Activated CD8-positive, alpha-beta memory T cell treated with anti-CD3 and anti-CD28 coated beads for 1 hour (primary cell): ENCODE measurements at places on chromosomes 2 and 18.

DNA sequence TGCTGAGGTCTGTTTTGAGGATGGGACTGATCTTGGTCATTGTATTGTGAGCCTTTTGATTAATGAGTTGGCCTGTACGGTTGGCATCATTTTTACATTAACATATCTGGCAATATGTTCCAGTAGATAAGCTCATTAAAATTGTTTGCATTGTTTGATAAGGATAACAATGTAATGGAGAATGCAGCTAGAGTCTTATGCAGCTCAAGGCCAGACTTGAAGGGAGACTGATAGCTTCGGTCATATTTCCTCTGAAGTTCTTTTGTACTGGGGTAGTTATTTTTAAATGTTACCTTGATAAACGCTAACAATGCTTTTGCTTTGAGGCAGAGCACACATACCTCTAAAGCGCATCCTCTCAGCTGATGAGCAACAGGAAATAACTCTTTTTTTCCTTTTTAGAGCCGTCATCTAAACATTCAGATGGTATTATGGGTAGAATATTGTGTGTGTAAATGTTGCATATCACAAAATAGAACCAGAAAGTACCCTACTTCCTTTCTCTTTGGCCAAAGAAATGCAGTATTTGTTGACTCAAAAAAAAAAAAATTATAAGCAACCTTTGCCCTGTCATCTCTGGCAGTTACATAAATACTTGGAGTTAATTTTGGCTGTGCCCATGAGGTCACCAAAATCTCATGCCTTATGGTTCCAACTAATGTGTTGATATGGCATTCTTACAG is 1.3 kb downstream of the MAPRE2 start:
- no peak for DNase-seq

GRCh38 chr2:226086190-226086589 is 686.7 kb downstream of the NYAP2 start:
- DNase-seq = no peak

- DNase-seq = no peak
Measured at GRCh38 chr2:60104514-60105505, 448.6 kb downstream of the BCL11A start.

- no peak for DNase-seq
Measured at GRCh38 chr2:28749526-28749925, 2.1 kb upstream of the PPP1CB start.

DNA sequence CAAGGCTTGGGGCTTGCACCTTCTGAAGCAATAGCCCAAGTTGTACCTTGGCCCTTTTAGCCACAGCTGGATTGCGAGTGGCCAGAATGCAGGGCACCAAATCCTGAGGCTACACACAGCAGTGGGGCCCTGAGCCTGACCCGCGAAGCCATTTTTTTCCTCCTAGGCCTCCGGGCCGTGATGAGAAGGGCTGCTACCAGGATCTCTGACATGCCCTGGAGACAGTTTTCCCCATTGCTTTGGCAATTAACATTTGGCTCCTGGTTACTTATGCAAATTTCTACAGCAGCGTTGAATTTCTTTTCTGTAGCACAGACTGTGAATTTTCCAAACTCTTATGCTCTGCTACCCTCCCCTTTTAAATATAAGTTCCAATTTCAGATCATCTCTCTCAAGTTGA is 54.5 kb downstream of the MOCOS start:
- DNase-seq = no peak

GRCh38 chr2:203578759-203579643 is 43.9 kb upstream of the RAPH1 start:
- no peak for DNase-seq

- DNase-seq = no peak
Measured at GRCh38 chr2:64657411-64657810, 3.7 kb upstream of the SERTAD2 start.

DNA sequence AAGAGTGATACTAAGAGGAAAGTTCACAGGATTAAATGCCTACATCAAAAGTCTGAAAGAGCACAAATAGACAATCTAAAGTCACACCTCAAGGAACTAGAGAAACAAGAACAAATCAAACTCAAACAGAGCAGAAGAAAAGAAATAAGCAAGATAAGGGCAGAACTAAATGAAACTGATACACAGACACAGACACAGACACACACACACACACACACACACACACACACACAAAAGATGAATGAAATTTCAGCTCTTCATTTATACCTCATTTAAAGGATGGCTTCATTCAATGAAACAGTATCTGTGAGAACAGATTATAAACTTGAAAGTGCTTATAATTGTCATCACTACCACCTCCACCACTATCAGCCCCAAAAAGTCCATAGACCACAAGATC is 428.9 kb downstream of the MBD2 start:
- no peak for DNase-seq

DNA sequence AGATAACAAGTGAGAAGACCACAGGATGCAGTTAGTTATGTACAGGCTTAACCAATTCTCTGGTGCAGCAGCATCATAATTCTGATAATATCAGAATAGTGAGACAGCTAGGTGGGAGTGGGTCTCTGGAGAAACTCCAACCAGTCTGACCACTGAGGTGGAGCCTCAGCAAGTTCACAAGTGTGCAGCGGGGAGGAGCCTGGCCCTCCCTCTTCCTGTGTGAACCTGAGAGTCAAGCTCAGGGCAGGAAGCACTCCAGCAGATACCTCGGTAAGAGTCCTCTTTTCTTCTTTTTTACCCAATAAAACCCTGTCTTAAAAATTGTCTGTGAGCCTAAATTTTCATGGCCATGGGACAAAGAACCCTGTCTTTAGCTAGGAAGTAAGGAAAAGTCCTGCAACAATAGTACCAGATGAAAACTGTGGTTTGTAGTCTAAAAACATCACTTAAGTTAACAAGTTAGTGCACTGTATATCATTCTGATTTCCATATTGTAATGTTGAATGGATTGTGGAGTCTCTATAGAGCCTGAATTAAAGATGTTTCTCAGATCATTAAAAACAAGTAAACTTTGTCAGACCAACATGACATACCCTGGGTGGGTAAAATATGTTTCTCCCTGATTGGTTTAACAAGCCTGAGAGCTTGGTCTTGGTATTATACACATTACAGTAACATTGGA is 370.8 kb downstream of the TMEM182 start:
- no peak for DNase-seq

GRCh38 chr2:135074216-135074615 is 22.1 kb downstream of the RAB3GAP1 start:
- no peak for DNase-seq

DNA sequence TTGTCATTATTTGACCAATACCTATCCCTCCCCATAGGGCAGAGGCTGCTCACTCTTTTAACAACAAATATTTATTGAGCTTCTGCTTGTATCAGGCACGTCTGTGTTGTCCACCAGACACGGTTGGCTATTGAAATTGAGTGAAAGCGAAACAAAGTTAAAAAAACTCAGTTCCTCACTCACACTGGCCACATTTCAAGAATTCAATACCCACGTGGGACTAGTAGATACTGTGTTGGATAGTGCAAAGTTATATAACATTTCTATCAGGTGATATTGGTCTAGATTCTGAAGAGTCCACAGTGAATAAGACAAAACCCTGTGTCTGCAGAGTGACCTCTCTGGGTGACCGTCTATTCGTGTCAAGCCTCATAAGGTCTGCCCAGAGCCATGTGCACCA is 43.9 kb upstream of the GALR1 start:
- no peak for DNase-seq

DNA sequence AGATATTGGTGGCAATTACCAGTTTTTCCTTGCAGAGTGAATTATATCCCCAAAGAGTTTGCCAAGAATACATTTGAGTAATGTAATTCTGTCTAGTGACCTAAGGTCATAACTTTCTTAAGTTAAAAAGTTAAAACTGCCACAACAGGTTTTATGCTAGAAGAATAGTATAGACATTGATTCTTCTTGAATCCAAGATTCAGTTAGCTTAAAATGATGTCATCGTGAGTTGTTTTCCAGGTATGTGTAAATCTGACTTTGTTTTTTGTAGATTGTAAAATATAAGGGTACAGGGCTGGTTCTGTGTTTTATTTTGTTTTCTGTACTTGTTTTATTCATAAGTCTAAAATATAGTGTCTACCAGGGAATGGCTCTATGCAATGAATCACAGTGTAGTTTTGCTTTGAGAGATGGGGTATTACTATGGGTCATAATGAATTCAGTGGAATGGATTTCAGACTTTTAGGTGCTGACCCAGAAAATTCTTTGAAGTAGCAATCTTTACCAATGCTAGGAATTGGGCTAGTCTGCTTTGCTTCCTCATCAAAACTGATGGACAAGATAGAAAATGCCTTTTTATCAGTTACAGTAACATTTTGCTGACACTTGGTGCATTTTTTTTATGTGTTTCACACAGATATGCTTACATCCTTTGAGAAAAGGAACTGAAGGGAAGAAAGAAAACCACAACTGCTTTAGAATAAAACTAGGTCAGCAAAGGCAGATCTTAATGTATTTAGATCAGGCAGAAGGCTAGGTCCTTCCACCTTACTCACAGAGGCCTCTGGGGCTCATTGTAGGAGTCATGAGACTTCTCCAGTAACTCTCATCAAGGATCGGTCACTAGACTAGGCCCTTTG is 20.8 kb upstream of the MGAT5 start:
- no peak for DNase-seq

GRCh38 chr18:63936932-63937393 is 12.1 kb upstream of the HMSD start:
- no peak for DNase-seq
